LHCN-M2 (cell line): ENCODE measurements at places on chromosomes 16 and 17.
A peak's percentile ranks its signal among the peaks of the same experiment; 100 is the strongest.

DNA sequence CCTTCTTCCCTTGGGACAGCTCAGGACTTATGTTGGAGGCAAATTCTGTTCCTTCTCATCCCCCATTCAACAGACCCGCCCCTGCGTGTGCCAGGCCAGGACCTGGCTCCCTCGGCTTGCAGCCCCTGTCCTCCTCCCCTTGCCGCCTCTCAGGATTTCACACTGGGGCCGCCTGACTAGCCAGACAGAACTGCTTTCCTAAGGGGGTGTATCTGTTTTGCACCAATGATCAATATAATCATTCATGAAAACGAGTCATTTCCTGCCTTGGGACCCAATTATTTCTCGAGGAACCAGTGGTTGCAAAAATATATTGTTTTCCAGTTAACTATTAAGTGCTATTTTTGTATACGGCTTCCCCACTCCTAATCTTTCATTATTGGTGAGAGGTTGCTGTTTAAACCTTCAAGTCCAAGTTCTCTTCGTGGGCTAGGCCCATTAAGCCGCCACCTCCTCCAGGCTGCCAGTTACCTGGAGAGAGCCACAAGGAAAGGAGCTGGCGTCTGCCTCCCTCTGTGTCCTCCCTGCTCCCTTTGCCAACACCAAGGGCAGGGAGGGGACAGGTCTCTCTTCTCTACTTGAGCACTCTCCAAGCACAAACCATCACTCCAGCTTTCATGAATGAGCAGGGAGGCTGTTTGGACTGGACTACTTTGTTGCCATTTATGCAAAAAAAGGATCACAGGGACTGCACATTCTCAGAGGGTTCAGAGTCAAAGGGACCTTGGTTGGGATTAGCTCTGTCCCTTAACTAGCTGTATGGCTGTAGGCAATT, 8.9 kb downstream of the DCAKD start:
- no peak for DNase-seq

GRCh38 chr16:324451-325334, 27.8 kb downstream of the AXIN1 start:
- no peak for DNase-seq

- no peak for DNase-seq
Measured at GRCh38 chr17:45197108-45197507, 24.6 kb upstream of the FMNL1 start.

GRCh38 chr16:56801762-56802161, 63.2 kb upstream of the SLC12A3 start:
- DNase-seq, result no peak

- no peak for DNase-seq
Measured at GRCh38 chr17:34163123-34163522, 92.0 kb upstream of the CCL2 start.

- peak; percentile 67 for DNase-seq
Measured at GRCh38 chr17:54901230-54901822, 674 bp downstream of the TOM1L1 start.

- DNase-seq, result no peak
Measured at GRCh38 chr16:14366974-14367707, 262.9 kb downstream of the PARN start.

- DNase-seq, result no peak
Measured at GRCh38 chr16:84631886-84632285, 14.0 kb upstream of the COTL1 start.

GRCh38 chr17:77632619-77633018, 325.9 kb upstream of the TNRC6C start:
- no peak for DNase-seq

DNA sequence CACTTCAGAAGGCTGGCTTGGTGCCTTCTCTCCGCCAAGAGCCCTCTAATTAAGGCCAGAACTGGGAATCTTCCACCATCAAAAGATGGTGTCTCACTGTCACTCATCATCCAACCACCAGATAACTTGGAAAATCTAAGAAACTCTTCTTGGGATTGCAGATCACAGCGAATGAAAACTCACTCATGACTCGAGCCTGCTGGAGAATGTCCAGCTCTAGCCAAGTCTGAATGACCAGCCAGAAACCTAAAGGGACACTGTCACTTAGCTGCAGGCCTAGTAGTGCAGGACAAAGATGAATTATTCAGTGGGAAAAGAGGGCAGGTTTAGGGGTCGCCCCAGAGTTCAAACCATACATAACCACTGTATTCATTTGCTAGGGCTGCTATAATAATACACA, 107.8 kb downstream of the XYLT1 start:
- DNase-seq, result no peak

- DNase-seq, result no peak
Measured at GRCh38 chr16:56048425-56049105, 142.7 kb upstream of the GNAO1 start.

GRCh38 chr17:80116921-80117380, 15.6 kb downstream of the GAA start:
- DNase-seq, result no peak

- no peak for DNase-seq
Measured at GRCh38 chr16:28879261-28879840, 1.1 kb downstream of the ATP2A1 start.

DNA sequence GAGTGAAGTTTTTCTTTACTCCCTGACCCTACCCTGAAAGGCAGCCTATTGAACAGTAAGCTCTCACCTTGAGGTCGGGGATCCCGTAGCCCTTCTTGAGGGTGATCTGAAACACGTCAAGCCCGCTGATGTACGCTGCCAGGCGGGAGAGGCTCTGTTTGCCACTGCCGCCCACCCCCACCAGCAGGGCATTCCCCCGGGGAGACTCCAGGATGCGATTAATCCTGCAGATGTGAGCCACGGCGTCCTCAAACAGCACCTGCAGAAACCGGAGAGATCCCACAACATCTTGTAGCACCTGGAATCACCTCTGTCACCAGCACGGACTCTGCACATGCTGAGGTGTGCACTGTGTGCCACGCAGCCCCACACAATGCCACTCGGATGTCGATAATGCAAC, 96.8 kb downstream of the PGS1 start:
- DNase-seq, result no peak

- DNase-seq, result no peak
Measured at GRCh38 chr17:62888148-62888547, 77.9 kb upstream of the TANC2 start.

GRCh38 chr17:7987112-7987893, 15.1 kb upstream of the GUCY2D start:
- DNase-seq, result no peak

- DNase-seq, result no peak
Measured at GRCh38 chr17:65918500-65918899, 273.4 kb downstream of the CEP112 start.

GRCh38 chr17:77899498-77899897, 59.0 kb upstream of the TNRC6C start:
- DNase-seq, result no peak

- DNase-seq, result peak; percentile 20
Measured at GRCh38 chr17:79461041-79461440, 149.8 kb downstream of the RBFOX3 start.

DNA sequence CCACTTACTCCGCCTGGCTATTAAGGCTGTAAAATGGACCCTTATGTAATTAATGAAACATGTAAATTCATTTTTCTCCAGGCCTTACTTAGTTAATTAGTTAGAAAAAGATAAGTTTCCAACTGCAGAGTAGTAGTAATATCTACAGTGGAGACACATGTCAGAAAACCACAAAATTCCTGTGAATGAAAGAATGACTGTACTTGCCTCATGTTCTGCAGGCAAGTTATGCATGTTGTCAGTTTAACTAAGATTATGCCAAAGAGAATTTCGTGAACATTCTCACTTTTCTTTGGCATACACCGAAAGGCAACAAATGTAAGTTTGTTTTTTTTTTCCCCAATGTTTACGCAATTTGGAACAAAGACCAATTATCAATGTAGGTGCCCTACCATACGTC, 16.8 kb upstream of the CCL1 start:
- peak; percentile 10 for DNase-seq

GRCh38 chr17:41777574-41778188, 8.8 kb downstream of the JUP start:
- peak; percentile 94 for DNase-seq

DNA sequence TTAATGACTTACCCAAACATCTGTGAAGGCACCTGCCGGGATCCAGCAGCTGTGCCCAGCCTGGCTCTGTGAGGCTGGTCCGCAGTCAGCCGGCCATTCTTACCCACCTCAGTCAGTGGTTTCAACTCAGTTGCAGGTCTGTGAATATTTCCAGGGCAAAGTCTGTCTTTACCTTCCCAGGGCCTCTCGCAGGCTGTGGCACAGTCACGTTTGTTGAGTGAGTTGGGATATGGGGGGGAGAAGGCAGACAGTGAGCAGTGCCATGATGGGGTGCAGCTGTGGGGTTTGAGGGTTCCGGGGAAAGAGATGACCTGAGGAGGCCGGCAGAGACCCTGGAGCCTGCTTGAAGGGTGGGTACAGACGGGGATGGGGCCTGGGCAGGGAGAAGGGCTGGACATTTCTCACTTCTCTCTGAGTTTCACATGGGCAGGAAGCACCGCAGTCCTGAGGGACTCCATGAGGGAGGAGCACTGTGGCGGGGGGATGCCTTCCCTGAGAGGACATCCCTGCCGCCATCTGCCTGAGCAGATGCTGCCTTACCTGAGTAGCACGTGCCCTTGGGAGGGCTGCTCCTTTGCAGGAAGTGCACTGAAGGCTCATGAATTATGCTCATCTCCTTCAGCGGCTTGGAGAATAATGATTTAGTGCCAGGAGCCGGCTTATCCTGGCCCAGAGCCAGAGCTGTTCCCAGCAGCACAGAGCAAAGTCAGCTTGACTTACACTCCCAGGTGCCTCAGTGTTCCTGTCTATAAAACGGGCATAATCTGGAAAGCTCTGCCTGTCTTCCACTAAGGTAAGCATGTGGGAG, 48.1 kb downstream of the KSR1 start:
- DNase-seq, result no peak

- DNase-seq, result peak; percentile 59
Measured at GRCh38 chr17:8463099-8463498, 27.4 kb downstream of the NDEL1 start.

DNA sequence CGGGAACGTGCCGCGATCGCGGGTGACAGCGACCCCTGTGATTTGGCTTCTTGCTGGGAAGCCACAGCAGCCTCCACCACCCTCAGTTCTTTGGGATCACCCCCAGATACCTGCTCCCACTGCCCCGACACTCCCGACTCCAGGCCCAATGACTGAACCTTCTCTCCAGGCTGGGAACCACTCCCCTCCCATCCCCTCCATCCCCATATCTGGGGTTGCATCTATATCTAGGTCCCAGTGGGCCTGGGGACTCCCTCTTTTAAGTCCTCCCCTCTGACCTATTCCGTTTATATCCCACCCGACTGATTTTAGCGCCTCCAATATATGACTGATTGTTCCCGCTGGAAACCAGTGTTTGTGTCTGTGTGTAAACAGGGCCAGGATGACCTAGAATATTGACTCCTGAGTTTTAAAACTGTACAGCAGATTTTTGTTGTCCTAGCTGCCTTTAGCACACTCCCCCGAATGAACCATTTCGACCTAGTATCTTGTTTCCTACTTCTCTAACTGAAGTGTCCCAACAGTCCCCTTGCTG, 667 bp downstream of the PSMD3 start:
- no peak for DNase-seq

DNA sequence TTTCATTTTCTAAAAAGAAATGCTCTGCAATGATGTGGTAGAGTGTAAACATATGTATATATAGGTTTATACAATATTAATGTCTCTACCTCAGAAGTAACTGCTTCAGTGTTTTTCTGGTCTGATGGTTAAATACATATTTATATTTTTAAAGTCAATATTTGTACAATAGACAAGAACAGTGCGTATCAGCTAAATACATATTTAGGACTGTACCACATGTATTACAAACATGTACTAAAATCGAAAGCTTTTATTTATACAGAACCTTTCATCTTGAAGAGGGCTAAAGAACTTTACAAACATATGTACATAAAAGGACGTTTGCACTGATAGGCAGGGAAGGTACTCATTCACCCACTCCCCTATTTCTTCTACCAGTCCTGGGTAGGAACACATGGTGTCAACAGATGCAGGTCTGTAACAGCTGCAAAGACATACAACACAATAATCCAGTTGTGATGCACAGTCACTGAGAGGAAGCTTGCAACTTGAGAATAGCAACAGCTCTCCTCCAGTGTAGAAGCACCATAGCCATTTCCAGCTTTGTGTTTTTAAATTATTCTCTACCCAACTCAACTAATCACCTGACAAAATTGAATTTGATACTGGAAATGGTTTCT, 206.9 kb upstream of the C17orf78 start:
- DNase-seq, result peak; percentile 61

DNA sequence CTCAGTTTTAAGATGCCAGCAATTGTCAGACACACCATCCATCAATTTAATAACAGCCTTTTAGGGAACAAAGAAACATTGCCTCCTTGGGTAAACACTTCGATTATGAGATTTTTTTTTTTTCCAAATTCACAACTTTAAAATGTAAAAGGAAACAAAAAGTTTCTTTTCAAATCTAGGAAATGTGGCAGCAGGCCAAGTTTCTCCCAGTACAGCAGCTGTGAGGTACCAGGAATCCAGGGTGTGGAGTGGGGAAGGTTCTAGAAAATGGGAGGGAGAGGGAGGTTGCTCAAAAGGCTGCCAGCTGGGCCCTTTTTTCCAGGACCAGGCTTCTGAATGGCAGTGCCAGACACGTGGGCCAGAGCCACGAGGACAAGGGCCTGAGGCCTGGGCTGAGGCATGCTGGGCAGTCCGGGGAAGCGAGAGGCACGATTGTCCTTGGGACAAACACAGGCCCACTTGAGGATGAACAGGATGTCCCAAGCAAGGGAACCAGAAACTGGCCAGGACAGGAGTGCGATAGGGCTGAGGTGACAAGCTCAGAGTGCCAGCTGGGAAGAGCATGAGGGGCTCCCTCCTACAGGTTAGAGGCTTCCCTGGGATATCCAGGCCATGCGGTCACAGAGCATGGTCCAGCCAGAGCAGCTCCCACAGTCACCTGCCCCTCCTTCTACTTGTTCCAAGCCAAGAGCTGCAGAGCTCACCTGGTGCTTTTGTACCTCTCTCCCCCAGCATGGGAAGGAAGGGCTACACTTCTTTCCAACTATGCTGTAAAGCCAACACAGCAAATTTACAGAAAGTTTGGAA, 215.1 kb downstream of the KATNIP start:
- DNase-seq, result peak; percentile 42

GRCh38 chr17:965311-965989, 14.1 kb downstream of the NXN start:
- DNase-seq, result no peak

DNA sequence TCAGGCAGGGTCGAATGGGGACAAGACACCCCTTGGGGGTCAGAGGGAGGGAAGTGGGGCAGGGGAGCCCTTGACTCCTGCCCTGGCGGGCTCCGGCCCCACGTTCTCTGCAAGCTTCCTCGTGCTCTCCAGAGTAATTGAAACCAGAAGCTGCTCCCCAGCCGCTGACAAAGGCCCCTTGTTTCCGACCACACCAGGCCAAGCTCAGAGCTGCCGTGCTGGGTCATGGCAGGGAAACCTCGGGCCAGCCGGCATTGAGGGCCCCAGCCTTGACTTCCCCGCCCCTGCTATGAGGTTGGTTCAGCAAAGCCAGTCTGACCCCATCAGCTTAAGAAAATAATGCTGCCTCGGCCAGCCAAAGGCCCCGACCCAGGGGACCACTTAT, 43.3 kb downstream of the TIMM22 start:
- no peak for DNase-seq
